ENCODE measurements at places on chromosomes 5 and 9. TPM values are rescaled to one million over a fixed set of nuclear protein-coding genes. Genes with fewer than 3 reads are reported as not detected.

GRCh38 chr5:134092875-134093274 is 21.6 kb upstream of the TCF7 start:
- DNase-seq: no peak

GRCh38 chr9:83219154-83219923 is 156.4 kb upstream of the RASEF start:
- DNase-seq: no peak

DNA sequence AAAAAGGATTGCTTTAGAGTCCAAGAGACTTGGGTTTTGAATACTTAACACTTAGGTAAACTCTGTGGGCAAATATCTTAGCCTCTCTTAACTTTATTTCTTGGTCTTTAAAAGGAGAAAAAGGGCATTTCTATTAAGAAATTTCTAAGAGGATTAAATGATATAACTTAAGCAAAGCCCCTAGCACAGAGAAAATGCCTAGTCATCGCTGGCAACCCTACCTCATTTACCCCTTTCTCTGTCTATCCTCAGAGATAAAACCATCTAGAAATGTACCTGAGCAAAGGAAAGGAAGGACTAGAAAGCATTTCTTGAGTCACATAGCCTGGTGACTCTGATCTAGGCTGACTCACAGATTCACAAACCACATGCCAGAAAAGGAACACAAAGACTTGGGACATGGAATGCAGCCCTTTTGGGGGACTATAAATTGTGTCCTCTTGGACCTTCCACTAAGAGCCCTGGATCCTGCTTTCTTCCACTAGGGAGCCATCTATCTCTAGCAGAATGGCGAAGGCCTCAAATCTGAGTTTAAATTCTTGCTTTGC is 120.6 kb downstream of the FOXD1 start:
- DNase-seq: no peak

DNA sequence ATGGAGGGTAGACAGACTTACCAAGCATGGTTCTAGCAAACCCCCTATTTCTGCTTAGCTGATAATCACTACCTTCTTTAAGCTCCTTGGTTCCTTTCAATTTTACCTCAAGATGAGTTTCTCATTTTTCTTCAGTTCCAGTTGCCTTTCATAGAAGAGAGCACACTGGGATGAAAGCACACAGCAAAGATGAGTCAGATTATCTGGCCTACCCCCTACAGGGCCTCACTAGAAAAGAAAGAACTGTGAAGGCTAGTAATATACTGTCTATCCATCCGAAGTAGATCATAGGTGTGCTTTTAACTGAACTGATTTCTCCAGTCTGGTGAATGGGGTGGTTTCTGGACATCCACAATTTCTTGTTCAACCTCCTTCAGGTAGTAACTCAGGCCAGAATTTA is 122.5 kb downstream of the TRPM3 start:
- no peak for DNase-seq

- DNase-seq: no peak
These were observed 48.9 kb downstream of the DYNC2I2 start for GRCh38 chr9:128607642-128608350.

DNA sequence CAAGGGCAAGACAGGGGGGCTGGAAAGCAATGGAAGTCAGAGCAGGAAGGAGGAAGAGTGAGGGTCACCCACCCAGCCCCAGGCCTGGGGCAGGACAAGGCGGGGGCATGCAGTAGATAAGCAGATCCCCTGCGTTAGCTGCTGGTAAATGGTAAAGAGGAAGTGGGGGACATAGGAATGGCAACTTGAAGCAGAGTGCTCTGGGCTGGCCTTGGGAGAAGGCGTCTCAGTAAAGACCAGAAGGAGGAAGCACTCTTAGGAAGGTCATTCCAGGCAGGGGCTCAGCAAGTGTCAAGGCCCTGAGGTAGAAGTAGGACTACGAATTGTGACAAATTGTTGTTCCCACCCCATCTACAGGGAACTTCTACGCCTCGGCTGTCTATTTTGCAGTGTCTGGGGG is 15.1 kb downstream of the TCOF1 start:
- DNase-seq: no peak

- DNase-seq: no peak
These were observed 344.2 kb downstream of the SPATA31D1 start for GRCh38 chr9:82332774-82333152.

- no peak for DNase-seq
These were observed 131.7 kb downstream of the PAPPA start for GRCh38 chr9:116285320-116285719.

- DNase-seq: no peak
These were observed 1.0 kb upstream of the SLIT3 start for GRCh38 chr5:169301986-169302385.

GRCh38 chr5:155293605-155294178 is 280.1 kb downstream of the KIF4B start:
- DNase-seq: no peak

DNA sequence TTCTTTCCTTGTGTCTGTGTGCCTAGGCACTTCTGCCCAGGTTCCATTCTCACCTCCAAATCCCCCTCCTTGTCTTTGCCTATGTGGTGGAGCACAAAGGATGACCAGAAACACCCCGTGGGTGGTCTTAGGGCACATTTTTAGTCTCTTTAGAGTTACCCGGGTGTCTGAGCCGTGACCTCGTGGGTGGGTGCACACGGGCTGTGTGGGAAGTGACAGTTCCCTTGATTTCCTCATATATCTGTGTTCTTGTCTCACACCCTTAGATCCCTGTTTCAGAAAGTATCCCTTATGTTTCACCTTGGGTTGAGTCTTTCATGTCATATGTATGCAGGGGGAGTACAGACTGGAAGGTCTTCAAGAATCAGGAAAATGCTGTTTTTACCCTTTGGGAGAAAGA is 13.4 kb upstream of the SMIM32 start:
- no peak for DNase-seq

DNA sequence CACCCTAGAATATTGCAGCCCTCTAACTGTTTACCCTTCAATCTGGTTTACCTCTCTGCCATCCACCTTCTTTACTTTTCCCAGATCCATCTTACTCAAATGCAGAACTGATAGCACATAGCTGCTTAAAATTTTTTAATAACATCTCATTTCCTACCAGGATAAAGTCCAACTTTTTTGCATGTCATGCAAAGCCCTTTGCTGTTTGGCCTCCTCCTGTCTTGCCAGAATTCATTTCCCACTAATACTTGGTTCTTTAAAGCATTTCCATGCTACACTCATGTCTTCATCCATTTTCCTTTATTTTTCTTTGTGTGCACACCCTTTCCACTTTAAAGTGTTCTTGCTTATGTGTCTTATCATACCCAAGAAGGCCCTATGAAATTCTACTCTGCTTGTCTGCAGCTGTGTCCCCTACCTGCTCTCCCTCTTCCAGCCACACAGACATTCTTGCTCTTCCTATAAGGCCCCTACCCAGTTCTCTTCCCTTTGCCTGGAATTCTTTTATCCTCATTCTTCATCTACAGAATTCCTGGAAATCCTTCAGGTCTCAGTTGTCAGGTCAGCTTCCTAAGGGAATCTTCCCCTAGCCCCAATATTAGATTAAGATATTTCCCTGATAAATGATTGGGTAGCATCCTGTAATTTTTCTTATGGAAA is 50.3 kb downstream of the TLE4 start:
- no peak for DNase-seq

GRCh38 chr5:96012399-96012798 is 50.7 kb upstream of the ELL2 start:
- no peak for DNase-seq

GRCh38 chr5:74186356-74187315 is 453.9 kb downstream of the ENC1 start:
- DNase-seq: no peak

The ANKRD18B gene
- not detected for total RNA-seq

The HTR4 gene
- total RNA-seq: not detected

The IL5 gene
- total RNA-seq: 9.5 TPM

The EQTN gene
- not detected for total RNA-seq
